ENCODE measurements at places on chromosomes 7 and 10. TPM values are rescaled to one million over a fixed set of nuclear protein-coding genes. Genes with fewer than 3 reads are reported as not detected.

The NPC1L1 gene
- polyA plus RNA-seq: not detected

The ARHGEF5 gene
- not detected for polyA plus RNA-seq

The PIP gene
- polyA plus RNA-seq: not detected

The CTTNBP2 gene
- 0.38 TPM for polyA plus RNA-seq

The LFNG gene
- 156 TPM for polyA plus RNA-seq

The SUGCT gene
- not detected for polyA plus RNA-seq

The MKX gene
- polyA plus RNA-seq: not detected

The CALHM3 gene
- polyA plus RNA-seq: 0.62 TPM

The WNT16 gene
- 0.05 TPM for polyA plus RNA-seq

The NUB1 gene
- 26.9 TPM for polyA plus RNA-seq

The HOXA4 gene
- polyA plus RNA-seq: not detected

The CALML5 gene
- polyA plus RNA-seq: not detected

The ACSM6 gene
- not detected for polyA plus RNA-seq

The MRPL32 gene
- polyA plus RNA-seq: 49.6 TPM

The TMEM184A gene
- polyA plus RNA-seq: not detected

The SHH gene
- polyA plus RNA-seq: not detected

The MYO1G gene
- 135 TPM for polyA plus RNA-seq

The HDAC9 gene
- 18.5 TPM for polyA plus RNA-seq

The PRKG1 gene
- polyA plus RNA-seq: not detected

The NXPH1 gene
- polyA plus RNA-seq: not detected

The FGFR2 gene
- polyA plus RNA-seq: not detected

The AGAP6 gene
- 0.65 TPM for polyA plus RNA-seq

The OR2A7 gene
- not detected for polyA plus RNA-seq

The ZNF503 gene
- 1.3 TPM for polyA plus RNA-seq

The WEE2 gene
- not detected for polyA plus RNA-seq

The CDK1 gene
- polyA plus RNA-seq: 0.21 TPM

The TCAF2 gene
- 0.97 TPM for polyA plus RNA-seq

The SPDYE2 gene
- polyA plus RNA-seq: not detected

The LEP gene
- not detected for polyA plus RNA-seq

The UNCX gene
- polyA plus RNA-seq: not detected

The DOCK4 gene
- 1.3 TPM for polyA plus RNA-seq

The C7orf33 gene
- not detected for polyA plus RNA-seq

The SPACDR gene
- 0.40 TPM for polyA plus RNA-seq

The STEAP2 gene
- polyA plus RNA-seq: not detected

The ADCY1 gene
- polyA plus RNA-seq: not detected

The CABCOCO1 gene
- not detected for polyA plus RNA-seq

The GPR146 gene
- 0.60 TPM for polyA plus RNA-seq

The TMEM270 gene
- polyA plus RNA-seq: not detected
